ENCODE measurements at places on chromosomes 5 and 9. TPM values are rescaled to one million over a fixed set of nuclear protein-coding genes. Genes with fewer than 3 reads are reported as not detected.
A peak's percentile ranks its signal among the peaks of the same experiment; 100 is the strongest.

DNA sequence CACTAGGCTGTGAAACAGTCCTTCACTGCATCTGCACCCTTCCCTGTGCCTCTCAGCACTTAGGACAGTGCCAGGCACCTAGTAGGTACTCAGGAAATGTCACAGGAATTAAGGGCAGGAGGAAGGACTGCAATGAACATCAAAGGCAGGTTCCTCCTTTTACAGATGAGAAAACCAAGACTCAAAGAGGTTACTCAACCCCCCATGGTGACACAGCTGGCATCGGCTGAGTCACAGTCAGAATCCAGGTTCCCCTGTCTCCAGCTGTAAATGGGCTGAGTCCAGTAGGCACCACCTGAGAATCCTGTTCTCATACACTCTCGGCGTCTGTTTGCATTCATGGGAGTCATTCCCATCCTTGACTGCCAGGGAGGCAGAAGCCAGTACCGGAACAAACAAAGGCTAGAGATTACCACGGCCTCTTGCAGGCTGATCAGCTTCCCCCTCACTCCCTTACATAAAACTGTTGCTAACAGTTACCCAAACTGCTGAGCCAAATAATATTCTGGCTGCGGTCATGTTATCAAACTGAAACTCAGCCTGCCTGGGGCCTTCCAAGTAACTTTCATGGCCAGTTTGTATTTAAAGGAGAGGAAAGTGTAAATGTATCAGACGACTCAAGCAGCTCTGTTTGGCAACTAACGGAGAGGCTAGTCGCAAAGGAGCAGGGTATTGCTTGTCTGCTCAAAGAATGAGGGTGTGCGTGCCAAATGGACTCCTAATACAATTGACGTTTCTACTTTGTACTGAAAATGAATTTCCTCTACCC lies 201.7 kb downstream of the PAPPA start:
- no peak overlapping the region for H3K4me3 ChIP-seq
- peaks cover 4% of the 10 kb centered on the region for H3K27me3 ChIP-seq
- no peak for DNase-seq

DNA sequence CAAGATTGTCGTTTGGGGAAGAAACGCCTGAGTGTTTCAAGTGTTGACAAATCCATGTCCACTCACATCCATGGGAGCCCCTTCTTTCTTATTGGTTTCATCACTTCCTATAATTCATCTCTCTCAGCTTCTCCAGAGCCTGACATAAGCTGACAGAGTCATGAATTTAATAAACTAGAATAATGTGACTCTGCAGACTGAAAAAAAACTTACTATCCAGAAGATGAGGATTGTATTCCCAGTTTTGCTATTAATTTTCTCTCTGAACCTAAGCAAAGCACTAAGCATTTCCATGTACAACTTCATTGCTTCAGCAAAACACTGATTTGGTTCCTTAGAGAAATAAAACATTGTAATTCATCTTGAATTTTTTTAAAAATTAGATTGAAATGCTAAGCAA lies 691.8 kb downstream of the MTRR start:
- no peak for DNase-seq
- H3K27me3 ChIP-seq: peaks cover 3% of the 10 kb centered on the region
- no peak overlapping the region for H3K27ac ChIP-seq
- no peaks in the 10 kb centered on the region for H3K4me1 ChIP-seq
- no peaks in the 10 kb centered on the region for H3K36me3 ChIP-seq

- H3K27me3 ChIP-seq: no peaks in the 10 kb centered on the region
- peaks cover 33% of the 10 kb centered on the region for H3K36me3 ChIP-seq
- DNase-seq: peak; percentile 26
- H3K4me1 ChIP-seq: peaks cover 34% of the 10 kb centered on the region
- peak overlapping the region; percentile 58 for H3K27ac ChIP-seq
Observed at GRCh38 chr5:7878381-7878873, 9.5 kb downstream of the MTRR start.

The INSL6 gene
- not detected for total RNA-seq

DNA sequence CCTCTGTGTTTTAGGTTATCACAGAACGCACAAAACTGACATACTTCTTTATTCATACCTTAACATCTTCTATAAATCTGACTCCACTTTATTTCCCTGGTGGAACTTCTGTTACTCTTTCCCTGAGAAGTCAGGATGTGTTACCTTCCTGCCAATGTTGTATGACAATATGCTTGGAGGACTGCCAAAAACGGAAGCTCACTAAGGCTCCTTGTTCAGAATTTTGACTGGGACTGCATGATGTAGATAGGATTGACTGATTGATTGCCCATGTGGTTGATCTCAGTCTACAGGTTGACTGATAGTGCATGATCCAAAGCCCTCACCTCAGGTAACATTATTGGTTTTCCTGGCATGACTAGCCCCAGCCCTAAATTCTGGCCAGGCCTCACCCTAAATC lies 319.4 kb downstream of the TLR4 start:
- no peaks in the 10 kb centered on the region for H3K36me3 ChIP-seq
- no peak overlapping the region for H3K4me3 ChIP-seq
- no peaks in the 10 kb centered on the region for H3K4me1 ChIP-seq
- no peak for DNase-seq
- no peaks in the 10 kb centered on the region for H3K27me3 ChIP-seq

The TMEM252 gene
- total RNA-seq: not detected

DNA sequence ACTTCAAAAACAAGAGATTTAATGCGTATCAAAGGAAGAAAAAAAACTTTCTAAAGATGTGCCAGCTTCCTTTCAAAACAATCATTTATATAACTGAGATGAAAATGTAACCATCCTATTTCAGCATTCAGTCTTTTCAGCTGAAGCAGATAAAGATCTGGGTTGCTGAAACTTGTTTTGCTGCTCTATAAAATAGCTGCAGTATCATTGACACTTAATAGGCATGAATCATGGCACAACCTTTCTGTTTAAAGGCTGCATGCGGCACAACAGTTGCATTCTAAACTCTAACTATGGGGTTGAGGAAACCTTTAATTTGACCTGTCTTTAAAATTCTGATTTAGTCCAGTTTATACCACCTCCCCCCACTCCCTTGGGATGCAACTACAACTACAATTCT lies 196.7 kb downstream of the MPDZ start:
- peaks cover 22% of the 10 kb centered on the region for H3K4me1 ChIP-seq
- no peaks in the 10 kb centered on the region for H3K36me3 ChIP-seq
- no peak overlapping the region for H3K4me3 ChIP-seq

The SPINK1 gene
- not detected for total RNA-seq

DNA sequence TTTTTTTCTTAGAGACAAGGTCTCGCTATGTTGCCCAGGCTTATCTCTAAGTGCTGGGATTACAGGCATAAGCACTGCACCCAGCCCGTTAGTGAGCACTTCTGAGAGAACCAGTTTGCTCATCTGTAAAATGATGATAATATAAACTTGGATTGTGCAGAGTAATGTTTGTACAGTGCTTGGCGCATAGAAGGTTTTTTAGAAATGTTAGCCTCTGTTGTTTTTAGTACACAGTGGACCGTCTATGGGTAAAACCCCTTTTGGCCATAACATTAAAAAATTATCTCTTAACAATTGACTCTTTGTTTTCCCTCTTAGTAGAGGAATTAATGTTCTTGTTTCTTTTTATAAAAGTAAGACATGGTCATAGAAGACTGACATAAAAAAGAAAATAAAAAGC lies 202.1 kb downstream of the PCSK5 start:
- H3K27ac ChIP-seq: no peak overlapping the region
- H3K27me3 ChIP-seq: no peaks in the 10 kb centered on the region
- no peak overlapping the region for H3K4me3 ChIP-seq
- H3K4me1 ChIP-seq: no peaks in the 10 kb centered on the region
- H3K36me3 ChIP-seq: no peaks in the 10 kb centered on the region

DNA sequence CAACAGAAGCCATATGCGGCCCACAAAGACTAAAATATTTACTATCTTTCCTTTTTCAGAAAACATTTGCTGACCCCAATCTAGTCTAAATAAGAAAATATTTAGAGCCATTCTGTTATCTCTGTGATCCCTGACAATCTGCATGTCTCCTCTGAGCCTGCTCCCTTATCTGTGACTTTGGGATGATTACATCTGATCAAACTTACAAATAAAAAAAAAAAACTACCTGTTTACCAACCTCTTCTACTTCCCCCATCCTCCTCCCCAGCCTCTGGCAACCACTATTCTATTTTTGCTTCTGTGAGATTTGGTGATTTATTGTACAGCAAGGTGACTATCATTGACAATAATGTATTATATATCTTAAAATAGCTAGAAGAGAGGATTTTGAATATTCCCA lies 176.3 kb upstream of the CD180 start:
- no peaks in the 10 kb centered on the region for H3K4me1 ChIP-seq
- H3K27ac ChIP-seq: no peak overlapping the region
- H3K27me3 ChIP-seq: peaks cover 2% of the 10 kb centered on the region
- H3K36me3 ChIP-seq: no peaks in the 10 kb centered on the region
- DNase-seq: no peak
- no peak overlapping the region for H3K4me3 ChIP-seq

GRCh38 chr9:134150557-134151214 lies 13.7 kb downstream of the RNU6ATAC start:
- H3K27ac ChIP-seq: peak overlapping the region; percentile 3
- peaks cover 27% of the 10 kb centered on the region for H3K36me3 ChIP-seq
- H3K27me3 ChIP-seq: 0 out of 2 replicates have a peak, but pooled peaks cover 2% of the 10 kb centered on the region
- H3K4me3 ChIP-seq: no peak overlapping the region
- DNase-seq: no peak
- no peaks in the 10 kb centered on the region for H3K4me1 ChIP-seq

DNA sequence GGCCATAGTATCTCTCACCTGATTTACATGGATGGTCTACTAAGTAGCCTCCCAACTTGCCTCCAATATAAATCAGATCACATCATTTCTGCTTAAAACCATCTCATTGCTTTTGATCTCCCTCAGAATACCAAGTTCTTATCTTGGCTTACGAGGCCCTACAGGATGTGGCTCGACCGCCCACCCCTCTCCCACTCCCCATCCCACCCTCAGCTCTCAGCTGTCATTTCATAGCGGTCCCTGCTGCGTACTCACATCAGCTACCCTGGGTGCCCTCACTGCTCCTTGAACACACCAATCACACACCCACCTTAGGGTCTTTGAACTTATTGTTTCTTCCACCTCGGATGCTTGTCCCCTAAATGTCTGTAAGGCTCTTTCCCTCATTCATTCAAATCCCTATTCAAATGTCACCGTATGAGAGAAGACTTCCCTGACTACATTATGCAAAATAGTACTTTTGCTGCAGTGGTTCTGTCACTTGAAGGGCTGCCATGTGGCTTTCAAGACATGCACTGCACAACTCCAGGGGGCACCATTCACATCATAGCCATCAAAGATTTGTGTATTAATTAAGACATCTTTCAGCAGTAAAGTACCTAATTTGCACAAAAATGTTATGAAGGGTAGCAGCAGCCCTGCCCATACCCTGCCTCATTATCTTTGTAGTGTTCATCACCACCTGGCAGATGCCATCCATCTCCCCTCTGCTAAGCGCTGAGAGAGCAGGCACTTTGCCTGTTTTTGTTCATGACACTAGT lies 171.1 kb downstream of the ENC1 start:
- no peak for DNase-seq
- no peaks in the 10 kb centered on the region for H3K4me1 ChIP-seq
- no peaks in the 10 kb centered on the region for H3K36me3 ChIP-seq

The DELE1 gene
- 52.6 TPM for total RNA-seq

The ADAMTS16 gene
- 0.56 TPM for total RNA-seq

- DNase-seq: no peak
- H3K27me3 ChIP-seq: peaks cover 4% of the 10 kb centered on the region
- no peaks in the 10 kb centered on the region for H3K36me3 ChIP-seq
- H3K27ac ChIP-seq: no peak overlapping the region
Observed at GRCh38 chr5:99000876-99001275, 72.1 kb upstream of the CHD1 start.

The TAF11L10 gene
- not detected for total RNA-seq

GRCh38 chr9:127011772-127012171 lies 97.2 kb downstream of the RALGPS1 start:
- no peak overlapping the region for H3K4me3 ChIP-seq
- no peak overlapping the region for H3K27ac ChIP-seq
- H3K36me3 ChIP-seq: no peaks in the 10 kb centered on the region
- 0 out of 2 replicates have a peak, but pooled peaks cover 6% of the 10 kb centered on the region for H3K4me1 ChIP-seq
- no peak for DNase-seq

GRCh38 chr9:99416007-99416406 lies 193.9 kb downstream of the SEC61B start:
- 0 out of 2 replicates have a peak, but pooled peaks cover 4% of the 10 kb centered on the region for H3K36me3 ChIP-seq
- peaks cover 3% of the 10 kb centered on the region for H3K27me3 ChIP-seq
- no peak overlapping the region for H3K27ac ChIP-seq
- H3K4me1 ChIP-seq: peaks cover 35% of the 10 kb centered on the region
- DNase-seq: peak; percentile 26

- H3K36me3 ChIP-seq: peaks cover 26% of the 10 kb centered on the region
- H3K4me3 ChIP-seq: no peak overlapping the region
- H3K27ac ChIP-seq: no peak overlapping the region
- DNase-seq: peak; percentile 84
- no peaks in the 10 kb centered on the region for H3K27me3 ChIP-seq
- H3K4me1 ChIP-seq: peaks cover 31% of the 10 kb centered on the region
Observed at GRCh38 chr9:116589392-116590354, 97.4 kb upstream of the TRIM32 start.

DNA sequence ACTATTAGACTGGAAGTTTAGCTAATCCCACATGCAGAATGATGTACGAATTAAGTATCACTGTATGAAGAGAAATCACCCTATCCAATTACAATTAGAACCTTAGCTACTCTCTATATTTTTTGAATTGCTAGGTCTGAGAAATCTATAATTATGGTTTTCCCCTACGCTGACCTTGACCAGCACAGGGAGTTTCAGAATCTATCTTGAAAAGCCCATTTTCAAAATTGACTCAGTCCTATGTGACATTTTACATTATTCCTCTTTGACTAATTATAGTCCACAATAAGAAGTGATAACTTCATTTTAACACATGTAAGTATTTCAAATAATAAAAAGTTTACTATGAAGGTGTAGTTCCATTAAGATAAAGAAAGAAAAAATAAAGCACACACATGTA lies 21.5 kb downstream of the NUDT12 start:
- H3K27ac ChIP-seq: no peak overlapping the region
- peaks cover 4% of the 10 kb centered on the region for H3K4me1 ChIP-seq
- DNase-seq: no peak
- H3K27me3 ChIP-seq: peaks cover 2% of the 10 kb centered on the region
- no peak overlapping the region for H3K4me3 ChIP-seq
- H3K36me3 ChIP-seq: no peaks in the 10 kb centered on the region

The SAXO1 gene
- total RNA-seq: not detected

GRCh38 chr5:121500310-121500709 lies 351.4 kb upstream of the FTMT start:
- no peaks in the 10 kb centered on the region for H3K27me3 ChIP-seq
- H3K4me3 ChIP-seq: no peak overlapping the region
- H3K27ac ChIP-seq: no peak overlapping the region
- no peaks in the 10 kb centered on the region for H3K36me3 ChIP-seq
- H3K4me1 ChIP-seq: no peaks in the 10 kb centered on the region

GRCh38 chr9:2210201-2210600 lies 195.1 kb downstream of the SMARCA2 start:
- H3K27me3 ChIP-seq: no peaks in the 10 kb centered on the region
- H3K36me3 ChIP-seq: no peaks in the 10 kb centered on the region
- no peak overlapping the region for H3K27ac ChIP-seq
- DNase-seq: no peak
- H3K4me3 ChIP-seq: no peak overlapping the region

The LCN1 gene
- not detected for total RNA-seq

GRCh38 chr5:180848878-180849277 lies 12.2 kb downstream of the ZFP62 start:
- DNase-seq: no peak
- no peak overlapping the region for H3K27ac ChIP-seq
- peaks cover 83% of the 10 kb centered on the region for H3K36me3 ChIP-seq
- peaks cover 9% of the 10 kb centered on the region for H3K4me1 ChIP-seq
- H3K27me3 ChIP-seq: no peaks in the 10 kb centered on the region
